ENCODE measurements at places on chromosomes 1 and 21.
A peak's percentile ranks its signal among the peaks of the same experiment; 100 is the strongest.

- no peak for DNase-seq
Measured at GRCh38 chr1:203408486-203409481, 57.9 kb upstream of the FMOD start.

DNA sequence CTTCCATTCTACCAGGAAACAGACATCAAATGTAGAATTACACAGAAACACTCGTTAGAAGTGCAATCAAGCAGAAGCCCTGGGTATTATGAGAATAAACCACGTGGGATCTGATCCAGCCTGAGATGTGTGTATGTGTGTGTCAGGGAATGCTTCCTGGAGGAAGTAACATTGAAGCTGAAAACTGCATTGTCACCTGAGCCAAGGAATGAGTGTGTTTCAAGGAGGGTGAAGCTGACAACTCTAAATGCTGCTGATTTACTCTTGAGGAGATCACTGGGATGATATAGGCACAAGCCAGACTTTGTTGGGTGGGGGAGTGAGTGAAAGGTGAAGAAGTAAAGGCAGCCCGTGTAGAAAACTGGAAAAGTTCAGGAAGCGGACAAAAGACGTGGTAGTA, 27.6 kb downstream of the FAAH start:
- DNase-seq: no peak

DNA sequence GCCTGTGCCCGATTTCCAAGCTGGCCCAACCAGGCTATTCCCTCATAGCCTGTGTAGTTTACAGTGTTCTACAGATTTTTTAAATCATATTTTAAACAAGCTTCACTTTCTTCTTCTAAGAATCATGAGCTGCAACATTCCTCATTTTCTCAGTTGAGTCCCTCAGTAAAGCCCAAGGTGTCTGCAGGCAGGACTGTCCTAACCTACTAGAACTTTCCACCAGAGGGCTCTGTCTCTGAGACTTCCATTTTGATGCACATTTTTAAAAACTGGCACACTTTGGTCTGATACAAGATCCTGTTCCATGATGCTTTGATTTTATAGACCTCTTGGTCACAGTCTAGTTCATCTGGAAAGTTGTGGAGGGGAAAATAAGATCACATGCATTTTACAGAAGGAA, 21.6 kb upstream of the SLAMF6 start:
- peak; percentile 33 for DNase-seq

GRCh38 chr1:1542766-1543705, 2.6 kb upstream of the TMEM240 start:
- no peak for DNase-seq

- DNase-seq: no peak
Measured at GRCh38 chr1:234582186-234582585, 27.8 kb downstream of the IRF2BP2 start.

DNA sequence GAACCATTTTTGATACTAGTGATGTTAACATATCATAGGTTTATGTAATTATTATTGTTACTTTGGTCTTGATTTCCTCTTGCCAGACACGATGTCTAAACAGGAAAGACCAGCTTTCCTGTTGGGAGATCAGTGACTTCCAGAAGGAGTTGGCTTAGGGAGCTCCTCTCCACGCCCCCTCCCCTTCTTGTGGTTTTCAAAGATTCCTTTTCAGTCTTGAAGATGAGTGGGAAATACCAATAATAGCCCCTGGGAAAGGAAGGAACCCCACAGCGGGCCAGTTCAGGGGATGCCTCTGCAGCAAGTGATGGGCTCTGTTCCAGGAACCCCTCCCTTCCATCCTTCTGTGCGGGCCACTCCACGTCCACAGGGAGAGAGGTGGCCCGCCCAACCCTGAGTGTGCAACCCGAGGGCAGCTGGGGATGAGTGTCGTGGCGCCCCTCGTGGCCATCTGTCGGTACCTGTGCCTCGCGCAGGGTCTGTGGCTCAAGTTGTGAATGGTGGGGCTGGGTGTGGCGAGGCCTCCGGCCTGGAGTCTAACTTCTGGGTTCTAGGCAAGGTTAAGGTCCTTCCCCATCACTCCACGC, 65.7 kb downstream of the TLR5 start:
- no peak for DNase-seq

- DNase-seq: peak; percentile 85
Measured at GRCh38 chr1:182995894-182996293, 27.3 kb upstream of the LAMC1 start.

DNA sequence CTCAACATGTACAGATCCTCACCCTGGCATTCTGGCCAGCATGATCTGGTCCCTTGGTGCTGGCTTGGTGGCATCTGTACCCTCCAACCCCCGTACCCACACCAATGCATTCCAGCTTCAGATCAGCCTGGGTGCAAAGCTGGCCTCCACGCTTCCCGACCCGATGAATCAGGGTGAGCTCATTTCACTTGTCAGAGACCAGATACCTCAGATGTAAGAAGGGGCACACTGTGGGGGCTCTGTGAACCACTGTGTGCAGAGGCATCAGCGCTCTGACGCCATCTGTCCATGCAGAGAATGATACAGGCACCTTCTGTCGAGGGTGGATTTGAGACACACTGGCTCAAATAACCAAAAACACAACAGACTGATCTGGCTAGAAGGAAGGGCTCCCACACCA, 76.6 kb downstream of the DMRTB1 start:
- DNase-seq: no peak

DNA sequence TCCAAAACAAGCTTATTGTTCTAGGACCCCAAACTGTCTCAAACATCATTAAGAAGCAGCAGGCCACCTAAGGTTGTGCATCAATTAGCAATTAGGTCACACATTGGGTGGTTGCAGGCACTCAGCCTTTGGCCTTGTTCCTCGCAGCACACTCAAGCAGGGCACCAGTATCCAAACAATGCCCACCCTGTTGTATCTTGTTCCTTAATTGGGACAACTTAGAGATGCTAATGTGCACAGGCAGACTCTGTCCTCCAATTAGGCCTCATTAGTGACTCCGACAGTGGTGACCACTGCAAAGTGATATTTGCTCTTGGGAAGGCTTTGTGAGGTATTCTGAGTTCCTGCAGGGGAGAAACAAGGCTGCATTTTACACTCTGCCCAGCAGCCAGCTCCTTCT, 515.1 kb upstream of the PTBP2 start:
- DNase-seq: no peak

DNA sequence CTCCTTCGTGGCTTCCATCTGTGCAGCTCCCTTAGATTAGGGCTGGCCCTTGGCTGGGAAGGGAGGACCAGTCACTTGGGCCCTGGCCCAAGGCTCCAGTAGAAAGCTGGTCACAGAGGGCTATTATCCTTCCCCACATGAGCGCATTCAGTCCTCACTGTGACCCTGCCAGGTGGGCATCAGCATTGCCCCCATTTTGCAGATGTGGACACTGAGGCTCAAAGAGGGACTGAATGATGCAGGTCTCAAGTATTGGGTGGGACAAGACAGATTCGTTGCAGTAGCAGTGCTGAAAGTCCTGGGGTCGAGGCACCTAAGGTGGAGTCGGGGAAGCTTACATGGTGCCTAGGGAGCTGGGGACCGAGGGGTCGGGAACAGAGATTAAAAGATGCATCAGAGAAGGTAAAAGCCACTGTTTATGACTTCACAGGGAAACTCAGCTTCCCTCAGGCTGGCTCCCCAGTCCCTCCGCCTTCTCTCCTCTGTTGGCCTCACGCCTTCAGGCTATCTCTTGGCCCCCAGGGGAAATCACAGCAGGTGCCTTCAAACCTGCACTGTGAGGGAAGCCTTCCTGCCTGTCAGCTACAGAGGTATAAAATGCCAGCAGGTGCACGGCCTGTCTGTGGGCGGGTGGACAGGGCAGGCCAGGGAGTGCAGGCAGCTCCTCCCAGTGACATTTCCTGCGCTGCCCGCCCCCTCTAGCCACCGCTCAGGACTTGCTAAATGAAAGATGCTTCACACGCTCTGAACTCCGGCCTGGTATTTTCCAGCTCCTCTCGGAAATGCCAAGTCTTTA, 178.4 kb downstream of the GRIK3 start:
- no peak for DNase-seq

GRCh38 chr1:221700536-221700935, 41.4 kb downstream of the DUSP10 start:
- no peak for DNase-seq

DNA sequence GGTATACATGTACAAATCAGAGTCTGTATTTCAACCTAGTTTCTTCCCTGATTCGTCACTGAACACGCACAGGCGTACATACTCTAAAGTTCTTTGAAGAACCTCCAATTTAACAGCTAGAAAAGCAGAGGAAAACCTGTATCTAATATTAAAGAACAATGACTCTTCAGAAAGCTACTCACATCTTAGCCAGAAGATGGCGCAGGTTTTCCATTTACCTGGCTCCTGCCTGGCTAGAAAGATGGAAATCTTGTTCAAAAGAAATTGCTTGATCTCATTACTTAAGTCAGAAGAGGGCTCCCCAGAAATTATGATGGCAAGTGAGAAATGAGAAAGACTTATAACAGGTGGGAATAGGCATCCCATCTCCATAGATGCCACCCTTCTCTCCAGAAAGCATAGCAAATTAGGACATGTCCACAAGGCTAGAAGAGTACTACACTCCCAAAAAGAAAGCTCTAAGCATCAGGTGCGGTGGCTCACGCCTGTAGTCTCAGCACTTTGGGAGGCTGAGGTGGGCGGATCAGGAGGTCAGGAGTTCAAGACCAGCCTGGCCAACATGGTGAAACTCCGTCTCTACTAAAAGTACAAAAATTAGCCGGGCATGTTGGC, 19.0 kb upstream of the L1TD1 start:
- DNase-seq: peak; percentile 10

DNA sequence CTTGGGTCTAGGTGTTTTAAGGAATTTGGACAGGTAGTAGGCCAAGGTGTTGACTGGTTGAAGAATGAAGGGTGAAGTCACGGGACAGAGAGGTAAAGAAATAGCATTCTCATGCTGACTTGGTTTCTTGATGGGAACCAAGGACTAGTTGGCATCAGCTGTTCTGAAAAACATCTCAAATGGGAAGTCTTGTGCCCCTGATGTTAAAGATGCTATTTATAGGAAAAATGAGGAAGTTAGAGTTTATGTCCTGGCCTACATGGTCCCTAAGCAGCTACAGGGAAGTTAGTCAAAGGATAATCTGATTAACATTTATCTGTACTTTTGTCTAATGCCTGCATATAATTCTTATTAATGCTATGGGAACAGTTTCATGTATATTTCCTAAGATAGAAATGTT, 262.4 kb downstream of the HHIPL2 start:
- peak; percentile 63 for DNase-seq

All from MV-4-11 (cell line).